ENCODE measurements at places on chromosomes 1 and 21. TPM values are rescaled to one million over a fixed set of nuclear protein-coding genes. Genes with fewer than 3 reads are reported as not detected.

The INSRR gene
- 0.70 TPM for polyA plus RNA-seq

DNA sequence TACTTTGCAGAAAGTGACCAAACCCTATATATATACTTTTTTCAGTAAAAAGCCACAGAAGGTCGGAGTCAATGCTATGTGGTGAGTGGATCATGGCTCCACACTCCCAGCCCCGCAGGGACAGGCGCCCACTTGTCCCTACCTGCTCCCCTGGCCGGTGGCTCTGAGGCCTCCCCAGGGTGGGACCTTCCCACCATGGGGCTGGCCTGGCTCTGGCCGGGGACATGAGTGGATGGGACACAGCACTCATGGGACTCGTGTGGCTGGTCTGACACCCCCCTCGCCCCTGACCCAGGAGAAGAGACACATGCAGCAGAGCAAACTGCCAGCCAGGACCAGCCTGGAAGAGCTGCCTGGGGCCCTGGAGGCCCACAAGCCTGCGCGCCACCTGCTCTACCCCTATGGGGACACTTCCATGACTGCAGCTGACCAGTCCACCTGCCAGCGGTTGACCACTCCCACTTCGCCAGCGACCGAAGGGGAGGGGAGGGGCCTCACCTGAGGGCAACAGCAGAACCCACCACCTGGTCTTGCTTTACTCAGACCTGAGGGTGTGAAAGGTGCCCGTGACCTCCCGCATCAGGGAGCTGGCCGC, 2.2 kb downstream of the SPATC1L start:
- DNase-seq = no peak

- no peak for DNase-seq
These were observed 87.5 kb upstream of the FMN2 start for GRCh38 chr1:240004086-240004749.

The CELA2B gene
- polyA plus RNA-seq = 3.1 TPM

The FAM229A gene
- polyA plus RNA-seq = 7.0 TPM

The TMCO1 gene
- polyA plus RNA-seq = 50.6 TPM
